ENCODE measurements at places on chromosomes 12 and 14.

GRCh38 chr12:51390891-51391282, 319 bp downstream of the GALNT6 start:
- no peak for DNase-seq

GRCh38 chr12:95739561-95740313, 50.8 kb downstream of the NTN4 start:
- no peak for DNase-seq

DNA sequence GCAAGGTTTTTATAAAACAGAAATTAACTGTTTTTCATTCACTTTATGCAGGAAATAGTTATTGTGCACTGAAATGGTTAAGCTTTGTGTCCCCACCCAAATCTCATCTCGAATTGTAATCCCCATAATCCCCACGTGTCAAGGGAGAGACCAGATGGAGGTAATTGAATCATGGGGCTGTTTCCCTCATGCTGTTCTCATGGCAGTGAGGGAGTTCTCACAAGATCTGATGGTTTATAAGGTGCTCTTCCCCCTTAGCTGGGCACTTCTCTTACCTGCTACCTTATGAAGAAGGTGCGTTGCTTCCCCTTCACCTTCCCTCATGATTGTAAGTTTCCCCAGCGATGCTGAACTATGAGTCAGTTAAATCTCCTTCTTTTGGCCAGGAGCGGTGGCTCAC, 123.9 kb downstream of the TMTC2 start:
- no peak for DNase-seq

- peak; percentile 17 for DNase-seq
These were observed 1.0 kb upstream of the SLC38A2 start for GRCh38 chr12:46373301-46374296.

- DNase-seq, result no peak
These were observed 97.7 kb downstream of the RMST start for GRCh38 chr12:97560350-97560749.

GRCh38 chr12:31003861-31004640, 69.6 kb upstream of the DDX11 start:
- DNase-seq, result no peak

GRCh38 chr12:104604995-104605675, 148.4 kb downstream of the CHST11 start:
- DNase-seq, result no peak

DNA sequence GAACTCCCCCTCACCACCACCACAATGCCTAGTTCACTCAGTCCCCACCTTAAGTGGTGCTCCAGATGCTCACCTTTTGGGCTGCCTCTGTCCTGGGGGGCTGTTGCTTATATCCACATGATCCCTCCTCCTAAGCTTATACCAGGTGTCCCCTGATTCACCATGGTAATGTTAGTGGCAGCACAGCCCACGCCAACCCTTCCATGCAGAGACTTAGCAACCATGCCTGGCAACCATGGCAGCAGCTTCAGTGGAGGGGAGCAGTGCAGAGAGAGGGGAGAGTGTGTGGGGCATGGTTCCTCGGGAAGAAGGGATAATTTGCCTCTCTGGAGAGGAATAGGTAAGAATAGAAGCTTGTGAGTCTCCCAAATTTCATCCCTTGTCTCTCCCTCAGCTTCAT, 1.2 kb upstream of the DDN start:
- no peak for DNase-seq

DNA sequence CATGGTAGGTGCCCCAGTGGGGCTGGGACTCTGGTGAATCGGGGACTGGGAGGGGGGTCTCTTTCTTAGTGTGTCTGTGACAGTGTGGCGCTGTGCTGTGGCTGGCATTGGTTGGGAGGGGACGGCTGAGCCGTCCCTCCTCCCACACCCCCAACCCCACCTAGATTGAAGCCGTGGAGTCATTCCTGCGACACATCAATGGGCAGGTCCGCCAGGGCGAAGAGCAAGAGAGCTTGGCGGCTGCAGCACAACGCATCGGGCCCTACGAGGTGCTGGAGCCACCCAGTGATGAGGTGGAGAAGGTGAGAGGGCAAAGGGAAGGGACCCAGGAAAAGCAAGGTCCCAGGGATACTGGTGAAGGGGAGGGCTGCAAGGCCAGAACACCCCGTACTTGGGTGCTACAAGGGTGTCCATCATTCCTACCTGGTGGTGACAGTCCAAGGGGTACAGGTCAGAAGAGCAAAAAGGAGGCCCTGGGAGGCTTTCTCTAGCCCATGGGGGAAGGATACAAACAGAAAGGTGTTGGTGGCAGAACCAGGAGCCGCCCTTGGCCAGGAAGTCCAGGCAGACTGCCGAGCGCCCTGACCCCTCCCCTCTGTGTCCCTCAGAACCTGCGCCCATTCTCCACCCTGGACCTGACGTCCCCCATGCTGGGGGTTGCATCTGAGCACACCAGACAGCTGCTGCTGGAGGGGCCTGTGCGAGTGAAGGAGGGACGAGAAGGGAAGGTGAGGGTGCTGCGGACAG, 7.4 kb downstream of the PLEKHG6 start:
- DNase-seq, result no peak

DNA sequence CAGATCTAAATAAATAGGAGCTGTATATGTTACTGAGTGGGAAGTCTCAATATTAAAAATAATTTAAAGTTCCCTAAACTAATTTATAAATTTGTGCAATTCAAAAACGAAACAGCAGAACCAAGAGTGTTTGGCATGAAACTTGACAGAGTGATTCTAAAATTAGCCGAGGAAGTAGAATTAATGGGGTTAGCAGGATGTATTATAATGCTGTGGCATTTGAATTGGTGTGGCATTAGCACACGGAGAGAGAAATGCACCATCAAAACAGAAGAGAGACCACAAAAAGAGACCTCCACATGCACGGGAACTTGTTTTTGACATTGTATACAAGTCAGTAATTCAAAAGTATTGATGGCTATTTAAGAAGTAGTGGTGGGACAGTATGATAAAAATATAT, 366.0 kb upstream of the RGS6 start:
- DNase-seq, result peak; percentile 21

- no peak for DNase-seq
These were observed 71.8 kb downstream of the MYRFL start for GRCh38 chr12:69896653-69897381.

GRCh38 chr14:74015963-74016362, 3.1 kb downstream of the ENTPD5 start:
- no peak for DNase-seq

- peak; percentile 1 for DNase-seq
These were observed 34.1 kb downstream of the SCFD1 start for GRCh38 chr14:30656190-30656632.

- DNase-seq, result no peak
These were observed 7.0 kb downstream of the ACSS3 start for GRCh38 chr12:81084811-81085350.

GRCh38 chr12:20194171-20194570, 174.2 kb upstream of the PDE3A start:
- no peak for DNase-seq

DNA sequence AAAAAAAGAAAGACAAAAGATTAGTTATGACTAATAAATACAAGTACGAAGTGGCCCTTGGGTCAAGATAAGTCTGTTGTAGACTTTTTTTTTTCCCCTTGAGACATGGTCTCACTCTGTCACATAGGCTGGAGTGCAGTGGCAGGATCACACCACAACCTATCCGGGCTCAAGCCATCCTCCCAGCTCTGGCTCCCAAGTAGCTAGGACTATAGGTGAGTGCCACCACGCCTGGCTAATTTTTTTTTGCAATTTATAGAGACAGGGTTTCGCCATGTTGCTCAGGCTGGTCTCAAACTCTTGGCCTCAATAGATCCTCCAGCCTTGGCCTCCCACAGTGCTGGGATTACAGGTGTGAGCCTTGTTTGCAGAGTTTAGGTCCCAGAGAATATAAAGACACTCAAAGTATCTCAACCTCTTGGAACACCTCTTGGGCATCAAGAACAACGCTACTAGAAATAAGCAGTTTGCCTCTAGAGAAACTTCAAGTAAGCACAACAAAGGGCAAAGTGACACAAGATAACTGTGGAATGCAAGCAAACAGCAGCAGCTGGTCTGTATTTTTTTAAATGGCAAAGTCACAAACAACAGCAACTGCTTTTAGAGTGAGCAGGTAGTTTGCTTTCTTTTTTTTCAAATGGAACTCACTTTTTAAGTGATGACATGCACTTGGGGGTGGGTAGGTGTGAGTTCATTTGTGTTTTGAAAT, 3.9 kb upstream of the MDM2 start:
- DNase-seq, result no peak

DNA sequence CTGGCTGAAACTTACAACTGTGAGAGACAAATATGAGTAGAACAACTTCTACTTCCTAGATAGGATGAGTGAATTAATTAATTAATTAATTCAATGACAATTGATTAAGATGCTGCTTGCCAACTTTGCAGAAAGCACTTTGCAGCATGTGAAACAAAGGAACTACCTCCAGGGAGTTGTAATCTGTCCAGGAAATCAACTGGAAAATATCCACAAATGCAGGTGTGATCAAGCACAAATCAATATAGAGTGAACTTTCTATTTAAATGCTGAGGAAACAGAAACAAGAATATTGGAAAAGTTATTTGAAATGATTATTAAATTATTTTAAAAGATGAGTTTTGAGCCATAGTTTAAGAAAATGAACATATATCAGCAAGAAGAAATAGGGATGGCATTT, 163.9 kb upstream of the ARID2 start:
- no peak for DNase-seq

DNA sequence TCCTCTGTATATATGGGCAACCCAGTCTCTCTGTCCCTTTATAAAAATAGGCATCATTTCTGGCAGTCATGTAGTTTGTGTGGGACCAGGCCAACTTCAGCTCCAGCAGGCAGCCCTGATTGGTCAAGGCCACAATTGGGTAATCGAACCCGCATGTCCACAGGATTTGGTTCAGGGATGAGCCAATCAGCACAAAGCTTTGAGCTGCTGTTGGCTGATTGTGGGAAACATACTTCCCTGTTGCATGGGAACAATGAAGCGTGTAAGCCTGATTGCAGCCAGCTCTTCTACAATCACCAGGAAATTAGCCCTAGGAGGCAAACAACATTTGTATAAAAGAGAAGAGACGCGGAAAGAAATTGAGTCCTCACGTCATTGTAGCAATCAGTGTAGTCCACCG, 328.6 kb downstream of the PCNX1 start:
- no peak for DNase-seq

DNA sequence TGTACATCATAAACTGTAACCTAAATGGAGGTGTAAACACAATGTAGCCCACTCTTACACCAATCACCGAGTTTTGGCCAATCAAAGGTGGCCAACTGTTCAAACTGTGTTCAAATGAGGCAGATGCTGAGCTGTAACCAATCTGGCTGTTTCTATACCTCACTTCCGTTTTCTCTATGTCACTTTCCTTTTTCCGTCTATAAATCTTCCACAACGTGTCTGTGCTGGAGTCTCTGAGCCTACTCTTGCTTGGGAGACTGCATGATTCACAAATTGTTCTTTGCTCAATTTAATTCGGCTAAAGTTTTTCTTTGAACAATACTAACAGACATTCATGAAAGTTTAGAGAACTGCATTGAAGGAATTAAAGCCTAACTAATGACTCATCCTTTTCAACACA, 547.1 kb upstream of the USP15 start:
- no peak for DNase-seq

DNA sequence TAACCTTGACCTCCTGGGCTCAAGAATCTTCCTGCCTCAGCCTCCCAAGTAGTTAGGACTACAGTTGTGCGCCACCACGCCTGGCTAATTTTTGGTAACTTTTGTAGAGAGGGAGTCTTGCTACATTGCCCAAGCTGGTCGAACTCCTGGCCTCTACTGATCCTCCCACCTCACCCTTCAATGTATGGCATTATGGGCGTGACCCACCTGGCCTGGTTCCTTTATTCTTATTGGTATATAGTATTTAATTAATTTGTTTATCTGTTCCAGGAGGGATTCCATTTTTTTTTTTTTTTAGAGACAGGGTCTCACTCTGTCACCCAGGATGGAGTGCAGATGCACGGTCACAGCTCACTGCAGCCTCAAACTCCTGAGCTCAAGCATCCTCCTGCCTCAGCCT, 40.9 kb upstream of the EAPP start:
- no peak for DNase-seq

- DNase-seq, result no peak
These were observed 182.6 kb downstream of the SLC25A21 start for GRCh38 chr14:36989806-36990205.

DNA sequence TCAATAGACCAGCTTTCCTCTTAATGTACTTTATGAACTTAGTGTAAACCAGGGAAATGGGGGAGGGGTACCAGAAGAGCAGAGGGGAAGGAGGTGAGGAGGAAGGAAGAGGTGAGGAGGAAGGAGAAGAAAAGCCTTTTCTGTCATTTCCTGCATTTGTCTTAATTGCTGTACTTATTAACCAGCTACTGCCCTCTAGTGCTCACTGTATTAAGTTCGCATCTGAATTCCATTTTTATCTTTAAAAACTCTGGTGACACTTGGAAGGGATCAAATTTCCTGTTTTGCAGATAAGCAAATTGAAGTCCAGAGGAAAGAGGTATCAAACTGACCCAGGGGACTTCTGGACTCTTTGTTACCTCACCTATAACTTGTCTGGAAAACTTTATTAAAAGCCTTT, 22.2 kb downstream of the MANSC1 start:
- DNase-seq, result no peak

DNA sequence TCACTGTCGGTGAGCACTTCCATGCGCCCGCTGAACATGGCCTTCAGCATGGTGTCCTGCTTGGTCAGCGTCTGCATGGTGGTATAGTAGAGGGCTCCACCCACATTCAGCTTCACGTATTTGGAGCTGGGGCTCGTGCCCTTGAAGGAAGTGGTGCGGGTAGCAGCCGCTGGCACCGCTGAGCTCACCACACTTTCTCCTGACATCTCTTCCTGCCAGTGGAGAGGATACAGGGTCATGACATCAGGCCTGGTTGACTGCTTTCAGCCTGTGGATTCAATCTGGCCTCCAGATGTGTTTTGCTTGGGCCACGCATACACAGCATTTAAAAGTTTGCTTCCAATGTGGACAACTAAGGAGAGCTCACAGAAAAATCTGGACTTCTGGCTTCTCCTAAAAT, 7.6 kb downstream of the KCTD10 start:
- no peak for DNase-seq

- no peak for DNase-seq
These were observed 153.3 kb downstream of the FSCB start for GRCh38 chr14:44353805-44354204.

GRCh38 chr14:55832122-55832911, 252.3 kb downstream of the KTN1 start:
- no peak for DNase-seq

DNA sequence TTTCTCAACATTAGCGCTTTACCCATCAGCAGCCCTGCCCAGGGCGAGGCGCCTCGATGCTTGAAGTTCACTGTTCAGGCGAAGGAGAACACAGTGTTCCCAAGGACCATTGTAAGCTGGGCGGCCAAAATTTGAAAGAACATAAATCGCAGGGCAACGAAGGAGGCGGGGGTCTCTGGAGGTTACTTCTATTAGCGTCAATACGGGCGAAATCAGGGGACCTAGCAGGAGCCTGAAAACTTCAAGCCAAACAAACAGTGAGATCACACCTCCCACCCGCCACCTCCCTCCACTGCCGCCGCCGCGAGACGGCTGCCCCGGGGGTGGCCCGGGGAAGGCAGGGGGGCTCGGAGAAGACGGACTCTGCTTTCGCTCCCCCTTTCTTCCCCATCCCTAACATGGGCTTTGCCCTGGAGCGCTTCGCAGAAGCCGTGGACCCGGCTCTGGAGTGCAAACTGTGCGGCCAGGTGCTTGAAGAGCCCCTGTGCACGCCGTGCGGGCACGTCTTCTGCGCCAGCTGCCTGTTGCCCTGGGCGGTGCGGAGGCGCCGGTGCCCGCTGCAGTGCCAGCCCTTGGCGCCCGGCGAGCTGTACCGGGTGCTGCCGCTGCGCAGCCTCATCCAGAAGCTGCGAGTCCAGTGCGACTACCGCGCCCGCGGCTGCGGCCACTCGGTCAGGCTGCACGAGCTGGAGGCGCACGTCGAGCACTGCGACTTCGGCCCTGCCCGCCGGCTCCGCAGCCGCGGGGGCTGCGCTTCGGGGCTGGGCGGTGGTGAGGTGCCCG, at the start of gene PDZRN4:
Gene PDZRN4, plus strand, starts transcription at position 263 of the 783 bp plus-strand sequence.
- DNase-seq, result no peak

Measured in CD4-positive, alpha-beta T cell treated with Interleukin-1 beta for 1 hour (primary cell).